ENCODE measurements at places on chromosomes 11 and 22.

GRCh38 chr11:65859812-65860277, 388 bp upstream of the MUS81 start:
- no peak for DNase-seq

DNA sequence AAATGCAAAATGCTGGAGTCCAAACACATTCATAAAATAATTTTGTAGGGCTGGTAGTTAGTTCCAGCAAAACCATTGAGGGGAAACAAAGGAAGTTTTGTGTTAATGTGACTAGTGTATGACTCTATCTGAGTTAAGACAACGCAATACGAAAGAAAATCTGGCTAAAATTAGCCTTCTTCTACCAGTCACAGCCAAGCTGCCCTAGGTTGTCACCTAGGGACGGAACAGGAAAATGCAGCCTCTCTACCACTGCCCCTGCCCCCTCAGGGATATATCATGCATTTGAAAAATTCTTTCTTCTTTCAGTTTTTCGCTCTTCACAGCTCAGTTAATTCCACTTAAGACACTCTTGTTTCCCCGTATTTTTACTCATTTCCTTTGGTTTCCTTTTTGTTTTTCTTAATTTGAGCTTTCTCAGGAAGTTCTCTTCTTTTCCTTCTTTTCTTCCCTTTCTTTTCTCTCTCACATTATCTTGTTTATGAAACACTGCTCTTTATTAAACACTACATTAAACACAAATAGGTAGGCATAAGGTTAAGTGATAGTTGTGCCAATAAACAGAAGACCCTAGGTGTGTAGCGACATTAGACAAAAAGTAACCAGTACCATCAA, 30.6 kb downstream of the KIRREL3 start:
- DNase-seq: no peak

GRCh38 chr11:126307706-126308105, 3.8 kb downstream of the DCPS start:
- DNase-seq: no peak

- no peak for DNase-seq
Measured at GRCh38 chr11:75077316-75077715, 19.4 kb downstream of the OR2AT4 start.

- peak; percentile 81 for DNase-seq
Measured at GRCh38 chr11:61690706-61691379, 10.7 kb downstream of the DAGLA start.

- DNase-seq: no peak
Measured at GRCh38 chr22:28630177-28630574, 49.5 kb downstream of the TTC28 start.

- no peak for DNase-seq
Measured at GRCh38 chr22:23898006-23898974, 4.1 kb downstream of the MIF start.

- peak; percentile 72 for DNase-seq
Measured at GRCh38 chr11:61627850-61628661, 47.2 kb upstream of the SYT7 start.

- no peak for DNase-seq
Measured at GRCh38 chr11:75103380-75104026, 6.8 kb upstream of the OR2AT4 start.

- DNase-seq: no peak
Measured at GRCh38 chr11:122724520-122724919, 69.0 kb downstream of the UBASH3B start.

DNA sequence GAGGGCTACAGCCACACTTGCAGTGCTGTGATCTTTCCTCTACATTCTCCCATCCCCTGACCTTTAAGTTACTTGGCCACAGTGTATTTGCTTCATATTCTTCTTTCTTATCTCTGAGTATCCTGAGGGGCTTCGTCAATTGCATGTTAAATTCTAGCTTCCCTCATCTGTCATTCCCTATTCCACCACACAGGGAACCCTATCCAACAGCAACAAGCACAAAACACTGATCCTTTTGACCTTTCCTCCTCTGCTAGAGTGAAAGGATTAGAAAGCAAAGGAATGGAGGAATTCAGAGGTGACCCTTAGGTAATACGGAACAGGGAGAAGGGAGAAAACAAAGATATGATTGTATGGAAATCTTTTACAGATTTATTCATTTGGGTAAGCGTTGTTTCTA, 1061.7 kb upstream of the TENM4 start:
- DNase-seq: no peak

DNA sequence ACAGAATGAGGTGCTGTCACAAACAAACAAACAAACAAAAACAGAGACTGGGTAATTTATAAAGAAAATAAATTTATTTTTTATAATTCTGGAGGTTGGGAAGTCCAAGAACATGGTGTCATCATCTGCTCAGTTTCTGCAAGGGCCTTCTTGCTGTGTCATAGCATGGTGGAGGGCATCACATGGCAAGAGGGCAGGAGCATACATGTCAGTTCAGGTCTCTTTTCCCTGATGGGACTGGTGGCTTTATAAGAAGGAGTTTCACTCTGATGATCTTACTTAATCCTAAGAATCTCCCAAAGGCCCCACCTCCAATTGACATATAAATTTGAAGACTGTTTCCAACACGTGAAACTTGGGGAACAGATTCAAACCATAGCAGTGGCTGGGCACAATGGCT, 135.7 kb downstream of the NECTIN1 start:
- DNase-seq: no peak

DNA sequence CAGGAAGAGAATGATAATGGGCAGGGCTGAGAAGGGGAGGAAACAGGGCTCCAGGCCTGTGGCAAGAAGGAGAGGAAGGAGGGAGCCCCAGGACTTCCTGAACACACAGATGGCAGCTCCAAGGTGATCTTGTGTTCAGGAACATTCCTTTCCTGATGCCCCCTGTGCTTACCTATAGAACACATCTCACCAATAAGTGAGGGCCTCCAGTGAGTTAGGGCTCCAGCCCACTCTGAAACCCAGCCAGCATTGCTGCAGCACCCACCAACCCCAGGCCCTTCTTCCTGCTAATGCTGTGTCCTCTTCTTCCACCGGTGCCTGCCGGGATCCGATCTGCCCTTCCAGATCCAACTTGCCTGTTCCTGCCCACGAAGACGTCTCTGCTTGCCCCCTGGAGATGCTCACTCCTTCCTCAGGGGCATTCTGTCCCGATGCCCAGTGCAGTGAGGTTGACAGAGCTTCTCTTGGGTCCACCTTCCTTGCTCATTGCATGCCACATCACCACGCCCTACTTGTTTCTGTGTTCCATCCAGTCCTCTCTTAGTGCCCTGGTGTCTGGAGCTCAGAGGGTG, 17.4 kb downstream of the ANKK1 start:
- no peak for DNase-seq

DNA sequence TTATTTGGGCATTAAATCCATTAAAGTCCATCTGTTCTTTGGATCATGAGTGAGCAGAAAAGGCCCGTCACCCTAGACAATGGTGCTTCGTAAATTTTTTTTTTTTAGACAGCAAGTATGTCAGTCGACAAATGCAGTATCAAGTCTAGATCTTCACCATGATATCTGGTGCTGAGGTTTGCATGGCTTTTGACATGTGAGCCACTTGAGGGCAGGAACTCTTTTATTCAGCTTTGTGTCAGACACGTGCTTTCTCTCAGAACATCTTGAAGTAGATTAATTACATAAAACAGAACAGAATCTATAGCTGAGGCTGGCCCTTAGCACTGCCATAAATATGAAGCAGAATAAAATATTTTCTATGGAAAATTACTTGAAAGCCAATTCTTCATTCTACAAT, 62.9 kb upstream of the CARD18 start:
- no peak for DNase-seq

GRCh38 chr11:112963368-112963955, 2.2 kb downstream of the NCAM1 start:
- no peak for DNase-seq

GRCh38 chr11:102990145-102990544, 34.6 kb upstream of the MMP13 start:
- DNase-seq: no peak

GRCh38 chr11:13308704-13309103, 31.1 kb downstream of the BMAL1 start:
- no peak for DNase-seq

DNA sequence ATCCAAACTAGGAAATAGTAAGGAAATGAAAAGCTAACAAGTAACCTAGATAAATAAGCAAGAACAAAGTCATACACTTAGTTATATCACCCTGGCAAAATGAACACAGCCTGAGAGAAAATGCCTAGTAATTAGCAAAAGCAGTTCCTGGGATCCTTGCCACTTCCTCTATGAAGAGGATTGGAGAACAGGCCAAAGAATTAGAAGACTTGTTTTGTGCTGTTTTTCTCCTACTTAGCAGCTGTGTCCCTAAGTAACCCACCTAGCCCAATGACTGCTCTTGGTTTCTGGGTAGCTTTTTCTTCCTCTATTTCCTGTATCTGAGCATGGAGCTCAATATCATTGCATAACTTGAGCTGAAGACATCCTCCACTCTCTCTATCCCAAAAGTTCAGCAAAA, 713.9 kb downstream of the ETS1 start:
- DNase-seq: no peak

- DNase-seq: no peak
Measured at GRCh38 chr11:125449565-125449964, 46.5 kb downstream of the FEZ1 start.

GRCh38 chr11:45527898-45528297, 137.5 kb downstream of the CHST1 start:
- DNase-seq: no peak

DNA sequence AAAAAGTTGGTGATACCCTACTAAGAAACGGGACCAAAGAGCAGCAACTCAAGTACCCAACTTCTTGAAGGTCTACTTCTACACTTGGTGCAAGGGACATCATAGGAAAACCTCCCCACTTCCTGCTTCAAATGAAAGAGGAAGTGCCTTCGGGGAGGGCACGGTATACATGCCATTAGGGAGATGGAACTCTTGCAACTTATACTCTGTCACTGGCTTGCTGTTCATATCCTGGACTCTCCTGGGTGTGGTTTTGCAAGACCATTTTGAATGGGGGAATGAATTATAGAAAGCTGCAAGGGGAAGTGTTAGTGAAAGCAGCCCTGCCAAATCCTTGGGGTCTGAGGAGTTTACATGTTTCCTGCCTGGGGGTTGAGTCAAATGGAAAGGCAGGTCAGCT, 41.9 kb downstream of the CSNK2A3 start:
- DNase-seq: no peak

DNA sequence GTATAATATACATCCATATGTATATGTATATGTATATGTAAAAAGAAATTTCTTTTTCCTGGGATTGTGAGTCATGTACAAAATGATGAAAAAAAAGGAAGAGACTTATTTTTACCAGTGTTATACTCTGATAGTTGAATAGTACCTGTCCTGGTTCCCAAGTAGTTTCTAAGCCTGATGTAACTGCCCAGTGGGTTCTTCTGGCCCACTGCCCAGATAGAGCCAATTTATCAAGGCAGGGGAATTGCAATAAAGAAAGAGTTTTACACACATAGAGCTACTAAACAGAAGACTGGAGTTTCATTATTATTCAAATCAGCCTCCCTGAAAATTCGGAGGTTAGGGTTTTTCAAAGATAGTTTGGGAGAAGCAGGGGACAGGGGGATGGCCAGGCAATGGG, 29.1 kb upstream of the NARS2 start:
- DNase-seq: no peak

- DNase-seq: no peak
Measured at GRCh38 chr11:85724748-85725465, 38.9 kb upstream of the CCDC89 start.

DNA sequence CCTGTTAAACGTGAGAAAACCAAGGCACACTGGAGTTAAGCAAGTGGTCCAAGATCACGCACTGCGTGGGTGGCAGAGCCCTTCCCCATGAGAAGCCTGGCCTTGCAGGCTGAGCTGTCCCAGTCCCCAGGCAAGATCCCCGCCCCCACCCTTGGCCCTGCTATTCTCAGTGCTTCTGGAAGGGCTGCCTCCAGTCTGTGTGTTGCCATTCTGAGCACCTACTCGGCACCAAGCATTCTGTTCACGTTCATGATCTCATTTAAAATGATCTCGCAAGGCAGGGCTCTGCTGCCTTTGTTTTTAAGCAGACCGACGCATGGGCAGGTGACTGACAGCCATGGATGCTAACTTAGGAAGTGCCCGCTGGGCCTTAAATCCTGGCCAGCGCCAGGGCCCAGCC, 62.8 kb downstream of the PHF21B start:
- no peak for DNase-seq

- DNase-seq: no peak
Measured at GRCh38 chr22:38937036-38937435, 20.4 kb upstream of the APOBEC3A start.

DNA sequence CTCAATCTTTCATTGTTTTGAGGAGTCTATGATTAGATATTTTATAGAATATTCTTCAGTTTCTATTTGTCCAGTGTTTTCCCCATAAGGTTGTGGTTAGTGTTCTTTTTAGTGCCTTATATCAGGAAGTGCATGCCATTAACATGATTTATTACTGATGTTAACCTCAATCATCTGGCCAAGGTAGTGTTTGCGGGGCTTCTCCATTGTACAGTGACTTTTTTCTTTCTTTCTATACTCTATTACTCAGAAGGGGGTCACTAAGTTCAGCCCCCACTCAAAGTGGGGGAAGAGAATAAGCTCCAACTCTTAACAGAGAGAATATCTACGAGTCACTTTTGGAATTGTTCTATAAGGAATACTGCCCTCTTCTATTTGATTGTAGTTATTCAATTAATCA, 415.8 kb downstream of the DYNC2H1 start:
- DNase-seq: no peak

GRCh38 chr22:39383841-39384625, 15.5 kb upstream of the TAB1 start:
- no peak for DNase-seq

- no peak for DNase-seq
Measured at GRCh38 chr11:88704485-88704884, 361.3 kb downstream of the GRM5 start.

GRCh38 chr11:122851366-122851966, 13.2 kb downstream of the CRTAM start:
- no peak for DNase-seq

DNA sequence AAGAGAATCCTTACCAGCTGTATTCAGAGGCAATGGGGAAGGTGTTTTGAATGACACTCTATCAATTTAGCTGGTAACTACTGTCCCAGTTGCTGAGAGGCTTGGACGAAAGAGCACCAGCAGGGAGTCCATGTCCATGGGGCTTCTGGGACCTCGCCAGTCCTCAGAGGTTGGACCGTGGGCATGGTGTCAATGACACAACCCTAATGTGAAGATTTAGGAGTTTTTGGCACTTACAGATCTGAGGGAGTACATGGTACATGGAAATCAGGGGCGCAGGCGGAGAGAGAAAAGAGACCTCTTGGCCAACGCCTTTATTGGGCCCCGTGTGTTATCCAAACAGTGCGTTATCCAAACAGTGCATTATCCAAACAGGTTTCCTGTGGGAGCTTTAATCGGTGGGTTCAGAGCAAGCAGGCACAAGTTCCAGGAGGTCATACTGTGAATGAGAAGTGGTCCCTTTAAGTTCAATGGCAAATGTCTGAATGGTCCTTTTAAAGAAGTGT, 169.1 kb upstream of the B3GAT1 start:
- no peak for DNase-seq

- DNase-seq: no peak
Measured at GRCh38 chr11:83118814-83119213, 38.1 kb upstream of the PCF11 start.

- no peak for DNase-seq
Measured at GRCh38 chr22:20937794-20938671, 20.8 kb downstream of the CRKL start.

Measured in left colon (tissue), 2 donors.